ENCODE measurements at places on chromosomes 5 and 9.

GRCh38 chr5:181037365-181037861 is 2.7 kb upstream of the BTNL9 start:
- DNase-seq: no peak

DNA sequence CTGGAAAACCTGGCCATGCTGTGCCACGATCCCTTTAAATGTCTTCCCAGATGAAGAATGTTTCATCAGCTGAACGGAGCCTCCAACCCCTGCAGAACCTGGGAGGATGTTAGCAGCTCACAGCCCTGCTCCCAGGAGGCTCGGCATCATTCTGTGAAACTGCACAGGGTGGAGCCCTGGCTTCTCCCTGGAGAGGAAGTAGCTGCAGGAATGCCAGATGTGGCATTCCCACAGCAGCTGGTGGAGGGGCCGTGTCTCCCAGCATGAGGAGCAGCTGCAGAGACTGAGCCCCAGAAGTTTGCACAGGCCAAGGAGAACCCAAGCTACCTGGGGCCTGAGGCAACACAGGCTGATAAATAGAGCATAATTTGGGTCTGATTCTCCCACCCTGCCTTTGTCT is 165.8 kb upstream of the MAP3K1 start:
- DNase-seq: no peak

DNA sequence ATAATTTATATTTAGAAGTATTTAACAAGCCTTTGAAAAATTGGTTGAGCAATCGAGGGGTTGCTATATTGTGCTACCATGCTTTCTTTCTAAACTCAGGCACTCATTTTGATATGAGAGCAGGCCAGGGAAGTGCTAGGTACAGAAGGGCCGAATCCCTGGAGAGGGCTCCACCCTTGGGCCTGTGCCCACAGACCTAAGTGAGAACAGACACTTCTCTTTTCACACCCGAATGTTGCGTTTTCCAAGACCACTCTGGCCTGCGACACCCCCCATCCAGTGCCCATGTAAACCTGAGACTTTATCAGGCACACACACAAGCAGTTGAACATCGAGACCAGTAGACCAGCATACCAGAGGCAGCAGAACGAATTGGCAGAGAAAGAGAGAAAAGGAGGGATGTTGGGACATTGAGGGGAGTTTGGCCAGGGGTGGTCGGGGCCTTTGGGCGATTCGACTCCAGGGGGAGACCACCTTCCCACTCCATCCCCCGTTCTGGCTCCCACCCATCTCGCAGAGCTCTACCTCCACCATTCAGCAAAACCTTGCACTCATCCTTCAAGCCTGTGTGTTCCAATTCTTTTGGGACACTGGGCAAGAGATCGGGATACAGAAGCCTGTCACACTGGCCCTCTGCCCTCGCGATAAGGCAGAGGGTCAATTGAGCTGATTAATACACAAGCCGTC is 134.8 kb downstream of the FBXO4 start:
- DNase-seq: no peak

- DNase-seq: peak; percentile 8
Observed at GRCh38 chr5:126597156-126597555, 2.1 kb upstream of the ALDH7A1 start.

- no peak for DNase-seq
Observed at GRCh38 chr9:36892279-36892678, 141.8 kb downstream of the PAX5 start.

- no peak for DNase-seq
Observed at GRCh38 chr9:110928599-110928998, 109.7 kb downstream of the LPAR1 start.

DNA sequence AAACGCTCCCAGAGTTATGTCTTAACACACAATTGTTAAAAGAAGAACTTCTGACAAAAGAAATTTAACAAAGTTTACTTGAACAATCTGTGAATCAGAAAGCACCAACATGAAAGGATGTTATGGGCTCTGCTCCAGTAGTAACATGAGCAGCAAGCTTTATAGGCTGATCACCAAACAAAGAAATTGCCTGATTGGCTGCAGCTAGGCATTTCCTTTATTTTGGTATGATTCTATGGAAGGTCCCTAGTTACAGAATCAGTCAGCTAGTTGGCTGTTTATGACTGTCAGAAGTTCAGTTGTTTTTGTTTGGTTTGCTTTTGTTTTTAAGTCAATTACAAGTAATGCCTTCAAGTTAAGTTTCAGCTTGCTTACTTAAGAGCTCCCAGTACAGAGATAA is 102.4 kb upstream of the SMC2 start:
- no peak for DNase-seq

GRCh38 chr5:20166456-20166855 is 178.5 kb upstream of the CDH18 start:
- no peak for DNase-seq

DNA sequence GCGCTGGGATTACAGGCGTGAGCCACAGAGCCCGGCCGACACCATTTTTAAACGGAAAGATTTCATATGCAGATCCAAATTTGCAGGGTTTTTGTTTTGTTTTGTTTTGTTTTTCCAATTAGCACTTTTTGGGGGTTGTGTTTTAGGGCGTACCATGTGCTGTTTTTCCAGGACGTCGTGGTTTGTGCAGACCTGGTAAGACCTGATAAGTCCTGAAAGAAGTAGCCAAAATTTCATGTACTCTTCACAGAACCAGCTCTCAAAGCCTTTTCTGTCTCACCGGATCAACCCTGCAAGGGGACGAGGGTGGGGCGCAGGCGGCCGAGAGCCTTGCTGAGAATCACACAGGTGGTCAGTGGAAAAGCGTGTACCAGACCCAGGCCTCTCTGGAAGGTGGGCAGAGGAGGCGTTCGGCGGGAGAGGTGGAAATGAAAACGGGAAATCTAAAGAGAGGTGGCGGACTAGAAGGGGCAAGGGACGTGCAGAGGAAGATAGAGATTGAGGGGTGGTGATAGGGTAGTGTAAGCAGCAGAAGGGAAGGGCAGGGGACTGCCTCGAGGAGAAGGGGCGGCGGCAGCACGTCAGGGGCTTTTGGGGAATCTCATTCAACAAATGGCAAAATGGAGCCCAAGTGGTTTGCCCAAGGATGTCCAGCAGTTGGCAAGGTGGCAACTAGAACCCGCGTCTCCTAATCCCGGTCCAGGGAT is 1.1 kb upstream of the FAF2 start:
- DNase-seq: no peak

DNA sequence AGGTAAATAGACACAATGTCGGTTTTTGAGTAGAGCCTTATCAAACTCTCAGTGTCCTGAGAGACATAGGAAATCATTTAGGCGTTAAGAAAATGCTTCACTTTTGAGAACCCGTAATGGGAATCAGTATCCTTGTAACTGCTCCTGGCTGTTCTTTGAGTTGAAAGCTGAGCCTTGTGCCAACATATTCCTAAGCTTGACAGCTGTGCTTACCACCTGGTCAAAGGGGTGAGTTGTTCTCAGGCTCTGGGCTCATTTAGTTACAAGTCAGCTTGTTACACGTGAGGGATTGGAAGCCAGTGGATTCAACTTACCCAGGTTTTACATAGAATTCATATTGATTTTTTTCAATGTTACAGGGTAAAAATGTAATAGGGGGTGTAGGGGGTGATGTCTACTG is 145.9 kb downstream of the GABRB2 start:
- DNase-seq: no peak

DNA sequence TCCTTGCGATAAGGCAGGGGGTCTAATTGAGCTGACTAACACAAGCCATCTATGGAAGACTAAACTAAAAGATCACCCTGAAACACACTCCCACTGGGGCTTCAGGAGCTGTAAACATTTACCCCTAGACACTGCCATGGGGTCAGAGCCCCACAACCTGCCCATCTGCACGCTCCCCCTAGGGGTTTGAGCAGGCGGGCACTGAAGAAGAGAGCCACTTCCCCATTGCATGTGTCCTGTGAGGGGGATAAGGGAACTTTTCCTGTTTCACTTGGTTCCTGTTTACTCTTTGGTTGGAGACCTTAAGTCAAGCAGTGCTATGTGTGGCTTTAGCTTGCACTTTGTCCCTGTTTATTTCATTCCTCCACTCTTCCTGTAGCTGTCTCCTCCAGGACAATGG is 1929.5 kb upstream of the CDH9 start:
- no peak for DNase-seq

- DNase-seq: peak; percentile 10
Observed at GRCh38 chr5:72722792-72723452, 93.5 kb upstream of the TNPO1 start.

DNA sequence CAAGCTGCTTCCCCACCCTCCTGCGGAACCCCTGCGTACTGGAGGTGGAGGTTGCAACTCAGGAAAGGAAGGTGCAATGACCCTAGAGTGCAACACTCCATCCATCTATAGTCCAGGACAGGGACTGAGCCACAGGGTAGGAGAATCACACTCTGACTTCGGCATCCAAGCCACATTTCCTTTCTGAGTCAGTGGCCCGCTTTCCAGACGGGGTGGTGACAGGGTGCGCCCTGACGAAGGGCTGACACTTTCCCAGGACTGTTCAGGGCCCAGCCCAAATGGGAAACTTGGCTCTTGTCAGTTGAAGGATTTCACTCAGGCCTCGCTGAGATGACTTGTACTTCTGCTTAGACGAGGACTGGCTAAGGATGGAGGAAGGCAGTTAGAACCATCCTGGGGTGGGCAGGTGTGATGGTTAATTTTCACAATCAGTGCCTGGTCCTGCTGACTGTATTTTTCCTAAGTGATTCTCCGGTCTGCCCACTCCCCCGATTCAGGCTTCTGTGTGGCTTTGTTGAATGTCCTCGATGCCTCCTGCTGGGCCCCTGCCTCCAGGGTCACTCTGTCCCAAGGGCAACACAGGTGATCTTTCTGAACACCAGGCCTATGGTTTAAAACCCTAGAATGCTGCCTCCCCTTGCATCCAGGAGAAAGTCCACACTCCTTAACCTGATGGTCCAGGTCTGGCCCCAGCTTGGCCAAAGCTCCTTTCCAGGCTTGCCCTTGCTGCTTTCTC is 228.1 kb downstream of the FSTL4 start:
- no peak for DNase-seq

DNA sequence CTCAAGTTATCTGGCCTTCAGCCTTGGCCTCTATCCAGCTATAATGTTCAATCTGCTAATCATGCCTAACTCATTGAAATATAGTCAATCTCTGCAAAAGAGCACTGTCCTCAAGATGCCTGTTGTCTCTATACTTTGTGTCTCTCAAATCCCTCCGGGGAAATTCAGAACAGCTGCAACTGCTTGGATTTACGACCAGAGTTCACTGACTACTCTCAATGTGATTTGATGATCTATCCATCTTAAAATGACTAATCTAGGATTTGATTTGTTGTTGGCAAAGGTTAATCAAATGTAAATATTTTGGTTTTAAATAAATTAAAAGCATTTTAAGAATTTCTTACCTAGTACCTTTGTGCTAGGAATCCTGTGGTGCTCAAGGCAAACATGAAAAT is 40.9 kb downstream of the SVEP1 start:
- DNase-seq: no peak

DNA sequence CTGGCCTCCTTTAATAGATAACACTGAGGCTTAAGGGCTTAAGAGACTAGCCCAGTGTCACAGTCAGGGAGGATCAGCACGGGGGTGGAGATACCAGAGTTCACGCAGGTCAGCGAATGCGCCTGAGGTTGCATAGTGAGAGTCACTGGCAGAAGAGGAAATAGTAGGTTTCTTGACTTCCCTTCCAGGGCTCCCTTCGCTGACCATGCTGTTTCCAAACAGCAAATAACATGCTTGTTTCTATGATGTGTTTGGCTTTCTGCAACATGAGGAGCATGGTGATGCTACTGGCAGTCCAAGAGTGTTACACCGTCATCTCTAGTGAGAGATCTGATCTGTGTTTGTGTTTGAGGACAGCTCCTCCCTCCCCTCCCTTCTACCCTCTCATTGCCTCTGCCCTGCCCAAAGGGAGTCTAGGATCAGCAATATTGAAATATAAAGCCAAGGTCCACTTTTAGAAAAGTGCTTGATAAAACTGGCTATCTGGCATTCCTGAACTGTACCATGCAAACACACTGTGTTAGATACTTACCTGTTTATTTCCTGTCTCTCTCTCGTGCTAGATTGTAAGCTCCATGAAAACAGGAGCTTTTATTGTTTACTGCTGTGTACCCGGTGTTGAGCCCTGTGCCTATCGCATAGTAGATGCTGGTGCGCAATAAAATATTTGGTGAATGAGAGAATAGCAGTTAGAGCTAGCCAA is 12.3 kb downstream of the TLE4 start:
- no peak for DNase-seq

- DNase-seq: peak; percentile 27
Observed at GRCh38 chr5:112551419-112552032, 132.4 kb upstream of the EPB41L4A start.

DNA sequence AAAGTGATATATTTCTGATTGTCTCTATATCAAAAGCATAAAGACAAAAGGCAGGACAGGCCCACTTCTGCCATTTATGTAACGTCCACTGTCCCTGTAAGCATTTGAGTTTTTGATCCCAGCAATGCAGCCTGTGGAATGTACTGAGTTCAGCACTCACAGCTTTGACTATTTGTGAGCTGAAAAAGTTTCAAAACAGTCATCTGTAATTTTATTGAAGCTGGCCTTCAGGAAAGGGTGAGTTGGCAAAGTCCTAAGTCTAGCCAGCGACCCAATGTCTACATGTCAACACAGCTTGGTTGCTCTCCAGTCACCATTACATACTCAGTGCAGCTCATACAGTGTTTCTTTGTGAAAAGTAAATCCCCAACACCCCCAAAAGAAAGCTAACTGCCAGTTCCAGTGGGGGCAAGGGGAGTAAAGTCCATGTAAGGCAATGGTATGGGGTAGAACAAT is 9.7 kb downstream of the LIFR start:
- no peak for DNase-seq

GRCh38 chr5:95993266-95993665 is 31.6 kb upstream of the ELL2 start:
- no peak for DNase-seq

GRCh38 chr5:153672347-153673090 is 182.0 kb downstream of the GRIA1 start:
- DNase-seq: no peak

GRCh38 chr5:139157556-139157955 is 40.6 kb downstream of the SIL1 start:
- no peak for DNase-seq

DNA sequence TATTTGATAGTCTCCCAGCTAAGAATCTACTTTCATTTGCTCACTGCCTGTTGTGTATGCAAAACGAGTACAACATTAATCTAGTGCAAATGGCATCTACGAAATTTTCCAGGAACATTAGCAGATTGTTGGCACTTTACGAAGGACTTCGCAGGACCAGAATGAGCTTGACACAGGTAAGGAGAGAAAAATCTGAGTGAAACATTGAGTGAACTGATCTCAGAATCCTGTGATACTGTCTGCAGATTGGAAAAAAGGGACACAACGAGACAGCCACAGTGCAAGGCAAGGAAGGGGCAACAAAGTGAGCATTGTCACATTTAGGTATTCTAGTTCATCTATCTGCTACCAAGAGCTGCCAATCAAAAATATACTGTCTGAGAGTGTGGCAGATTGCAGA is 350.5 kb downstream of the ZNF608 start:
- DNase-seq: no peak

- DNase-seq: no peak
Observed at GRCh38 chr9:134781591-134782302, 98.9 kb upstream of the FCN2 start.

All from Caki2 (cell line).